Left ventricle myocardium inferior (tissue), 1 donor: ENCODE measurements at places on chromosomes 2 and 18.

GRCh38 chr18:74198453-74198852 lies 50.1 kb downstream of the TIMM21 start:
- no peak for DNase-seq

DNA sequence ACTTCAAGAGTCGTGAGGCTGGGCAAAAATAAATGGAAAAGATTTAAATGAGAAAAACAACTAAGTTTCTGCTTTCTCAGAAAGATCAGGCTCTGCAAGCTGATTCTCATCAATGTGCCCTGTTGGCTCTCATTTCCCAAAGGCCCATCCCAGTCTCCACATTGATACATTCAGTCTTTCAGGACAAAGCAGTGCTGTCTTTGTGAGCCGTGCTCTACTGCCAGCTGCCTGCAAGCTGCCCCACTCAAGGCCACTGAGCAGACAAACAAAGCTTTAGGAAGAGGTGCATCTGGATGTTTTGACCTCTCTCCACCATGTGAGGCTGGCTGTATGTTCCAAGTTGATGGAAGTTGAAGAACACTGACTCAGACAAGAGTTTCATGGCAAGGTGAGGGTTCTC lies 48.8 kb downstream of the FSHR start:
- no peak for DNase-seq

DNA sequence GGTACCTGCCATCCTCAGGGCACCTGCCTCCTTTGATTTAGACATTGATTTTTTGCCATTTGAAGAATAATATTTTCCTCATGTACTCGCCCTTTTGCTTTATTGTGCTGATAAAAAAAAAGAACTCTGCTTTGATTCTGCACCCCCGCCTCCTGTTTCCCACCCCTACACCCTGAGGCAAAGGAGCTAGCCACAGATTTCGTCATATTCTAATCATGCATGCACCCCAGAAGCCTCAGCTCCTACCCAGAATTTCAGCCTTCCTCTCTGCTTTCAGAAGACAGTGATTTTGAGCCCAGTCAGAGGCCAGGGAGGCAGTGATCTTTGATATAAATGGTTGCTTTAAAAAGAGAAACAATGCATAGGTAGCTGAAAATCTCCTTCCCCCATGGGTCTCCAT lies 329.0 kb downstream of the PTPRM start:
- no peak for DNase-seq

GRCh38 chr2:113068706-113069485 lies 1.1 kb downstream of the IL1F10 start:
- DNase-seq = no peak

DNA sequence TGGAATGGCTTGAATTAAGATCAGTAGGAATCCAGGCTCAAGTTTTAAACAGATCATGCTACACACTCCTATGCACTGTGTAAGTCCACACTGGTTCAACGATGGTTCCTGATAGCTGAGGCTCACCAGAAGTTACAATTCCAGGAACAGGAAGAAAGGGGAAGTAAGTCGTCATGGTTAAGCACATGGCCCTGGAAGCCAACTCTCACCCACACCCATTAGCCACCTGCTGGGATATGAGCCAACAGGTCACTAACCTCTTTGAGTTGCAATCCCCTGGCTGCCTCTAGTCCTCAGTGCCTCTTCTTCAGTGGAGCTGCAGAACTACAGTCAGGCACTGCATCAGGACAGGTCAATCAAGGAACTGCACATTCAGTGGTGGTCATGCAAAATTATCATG lies 133.5 kb downstream of the TMEM182 start:
- no peak for DNase-seq

DNA sequence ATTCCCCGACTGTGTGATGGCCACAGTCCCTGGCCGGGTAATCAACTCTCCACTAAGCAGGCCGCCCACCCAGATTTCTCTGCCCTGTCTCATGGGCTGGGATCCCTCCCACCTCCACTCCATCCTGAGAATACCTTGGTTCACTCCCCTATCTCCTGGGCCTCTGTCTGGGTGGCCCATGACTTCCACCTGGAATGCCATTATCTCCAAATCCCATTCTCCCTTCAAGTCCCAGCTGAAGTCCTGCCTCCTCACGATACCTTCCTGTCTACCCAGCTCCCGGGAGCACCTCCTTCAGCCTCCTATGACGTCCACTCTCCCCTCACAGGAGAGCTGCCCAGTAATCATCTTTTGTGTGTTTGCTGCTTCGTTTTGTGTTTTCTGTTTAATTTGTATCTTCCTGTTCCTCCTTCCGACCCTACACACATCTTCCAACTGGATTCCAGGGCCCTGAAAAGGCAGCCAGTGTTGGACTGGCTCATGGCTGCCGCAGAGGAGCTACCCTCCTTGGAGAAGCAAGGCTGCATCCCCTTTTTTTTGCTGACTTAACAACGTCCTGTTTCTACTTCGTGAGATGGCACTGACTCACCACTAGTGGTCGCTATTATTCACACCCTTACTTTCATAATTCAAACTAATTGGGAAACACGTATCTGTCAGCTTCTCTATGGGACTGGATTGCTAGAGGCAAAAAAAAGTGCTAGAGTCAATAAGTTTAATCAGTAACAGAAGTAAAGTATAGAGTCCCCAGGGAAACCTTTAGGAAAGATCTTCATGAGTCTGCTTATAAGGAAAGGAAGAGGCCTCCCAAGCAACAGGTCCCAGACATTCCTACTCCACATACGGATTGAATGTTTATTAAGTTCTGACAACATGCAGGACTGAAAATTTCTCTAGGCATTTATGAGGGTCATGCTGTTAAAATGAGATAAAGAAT lies 171.9 kb upstream of the GATA6 start:
- DNase-seq = no peak

- DNase-seq = no peak
These were observed 14.2 kb downstream of the GAREM2 start for GRCh38 chr2:26187114-26187513.

DNA sequence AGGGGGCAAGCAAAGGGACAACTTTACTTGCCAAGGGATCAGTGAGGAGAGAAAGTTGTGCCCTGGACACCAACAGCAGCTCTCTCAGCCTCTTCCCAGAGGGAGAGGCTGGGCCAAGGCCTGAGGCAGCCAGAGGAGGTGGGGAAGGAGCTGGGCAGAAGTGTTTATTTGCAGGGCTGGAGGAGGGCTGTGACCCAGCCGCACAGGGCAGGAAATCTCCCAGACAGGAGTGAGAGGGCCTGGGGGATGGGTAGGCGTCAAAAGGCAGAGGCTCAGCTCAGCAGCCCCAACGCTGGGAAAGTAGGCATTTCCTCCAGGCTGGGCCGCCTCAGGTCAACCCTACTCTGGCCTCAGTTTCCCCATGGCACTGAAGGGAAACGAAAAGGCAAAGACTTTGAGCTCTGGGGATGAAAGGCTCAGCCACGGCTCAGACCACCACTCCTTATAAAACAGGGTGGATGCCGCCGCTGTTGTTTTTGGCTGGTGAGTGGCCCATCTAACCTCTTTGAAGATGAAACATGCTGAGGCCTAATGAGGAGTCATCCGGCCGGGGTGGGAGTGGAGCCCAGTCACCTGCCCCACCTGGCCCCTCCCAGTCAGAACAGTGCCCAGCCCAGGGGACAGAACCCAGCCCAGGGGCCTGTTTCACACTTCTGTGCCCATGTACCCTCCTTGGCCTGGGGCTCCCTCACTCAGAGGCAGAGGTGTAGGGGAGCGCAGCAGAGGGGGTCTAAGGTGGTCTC lies 21.9 kb upstream of the SEMA4C start:
- no peak for DNase-seq

GRCh38 chr2:214630402-214631045 lies 179.0 kb downstream of the BARD1 start:
- no peak for DNase-seq

DNA sequence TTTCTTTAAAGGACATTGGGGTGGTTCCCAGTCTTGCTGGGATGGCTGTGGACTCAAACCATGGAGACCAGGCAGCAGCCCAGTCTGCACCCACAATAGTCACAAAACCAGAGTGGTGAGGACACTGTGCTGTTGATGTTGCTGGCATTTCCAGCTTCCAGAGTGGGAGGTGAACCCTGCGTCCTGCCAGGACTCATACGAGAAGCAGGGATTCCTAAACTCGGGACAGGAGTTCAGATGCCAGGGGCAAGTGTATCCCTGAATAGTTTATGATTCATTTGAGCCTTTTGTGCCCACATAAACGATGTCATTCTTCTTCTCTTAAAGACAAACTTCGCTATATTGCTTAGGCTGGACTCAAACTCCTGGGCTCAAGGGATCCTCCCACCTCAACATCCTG lies 62.8 kb downstream of the TCF7L1 start:
- DNase-seq = no peak

GRCh38 chr2:23457990-23458682 lies 73.2 kb downstream of the KLHL29 start:
- DNase-seq = no peak

- no peak for DNase-seq
These were observed 6.7 kb upstream of the GPR55 start for GRCh38 chr2:230931556-230932231.

GRCh38 chr2:194696690-194697089 lies 960.3 kb upstream of the SLC39A10 start:
- DNase-seq = no peak

GRCh38 chr2:240139011-240139441 lies 1.4 kb downstream of the OTOS start:
- DNase-seq = no peak

DNA sequence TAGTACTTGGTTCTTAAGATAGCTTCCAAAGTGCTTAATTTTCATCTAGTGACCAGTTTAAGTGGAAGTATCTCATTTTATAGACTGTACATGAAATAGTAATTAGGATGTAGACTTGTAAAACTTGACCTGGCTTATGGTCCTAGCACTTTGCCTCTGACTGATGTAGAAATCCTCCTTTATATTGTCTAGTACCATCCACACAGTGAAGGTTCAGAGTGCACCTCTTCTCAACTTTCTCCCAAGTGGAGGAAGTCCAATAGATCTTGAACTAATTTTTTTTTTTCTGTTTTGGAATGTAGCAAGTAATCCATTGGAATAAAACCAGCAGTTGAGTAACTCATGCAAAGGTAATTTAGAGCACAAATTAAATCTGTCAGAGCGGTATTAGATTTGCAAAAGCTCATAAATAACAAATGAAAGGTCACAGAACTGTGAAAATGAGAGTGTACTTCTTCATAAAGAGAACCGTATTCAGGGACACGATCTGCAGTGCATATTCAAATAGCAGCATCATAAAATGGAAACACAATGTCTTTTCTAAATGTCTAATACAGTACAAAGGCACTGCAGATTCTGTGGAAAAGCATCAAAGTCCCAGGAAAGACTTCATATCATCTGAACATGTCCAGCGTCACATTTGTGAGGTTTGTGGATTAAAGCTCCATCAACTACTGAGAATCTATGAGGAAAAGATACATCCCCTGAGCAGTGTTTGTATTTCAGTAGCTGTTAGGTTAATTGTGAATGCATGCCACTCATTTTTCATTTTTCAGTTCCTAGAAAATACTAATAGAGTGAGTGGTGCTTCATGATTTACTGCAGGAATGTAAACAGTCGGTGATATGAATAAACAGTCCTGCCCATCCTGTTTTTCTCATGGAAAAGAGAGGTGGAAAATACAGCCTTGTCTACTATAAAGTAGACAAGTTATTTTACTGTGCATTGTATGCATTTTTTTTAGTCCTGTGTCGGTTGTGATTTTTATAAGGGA lies 100.7 kb downstream of the LYPD6 start:
- no peak for DNase-seq

GRCh38 chr2:149733936-149734685 lies 146.5 kb upstream of the MMADHC start:
- no peak for DNase-seq

DNA sequence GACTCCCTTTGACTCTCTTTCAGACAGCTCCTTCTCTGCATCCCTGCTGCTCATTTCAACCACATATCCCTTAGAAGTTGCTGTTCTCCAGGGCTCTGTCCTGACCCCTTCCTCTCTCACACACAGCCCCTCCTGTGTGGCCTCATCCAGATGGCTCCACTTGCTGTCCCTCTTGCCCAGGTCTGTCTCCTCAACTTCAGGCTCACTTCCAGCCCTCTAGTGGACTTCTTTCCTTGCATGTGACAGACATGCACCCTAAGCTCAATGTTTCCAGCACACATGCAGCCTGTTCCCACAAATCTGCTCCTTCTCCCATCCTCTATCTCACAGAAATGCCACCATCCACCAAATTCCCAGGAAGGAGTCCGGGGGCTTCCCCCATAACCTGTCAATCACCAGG lies 9.0 kb upstream of the MRPL19 start:
- DNase-seq = no peak

- no peak for DNase-seq
These were observed 2.7 kb downstream of the C18orf54 start for GRCh38 chr18:54360406-54360805.

DNA sequence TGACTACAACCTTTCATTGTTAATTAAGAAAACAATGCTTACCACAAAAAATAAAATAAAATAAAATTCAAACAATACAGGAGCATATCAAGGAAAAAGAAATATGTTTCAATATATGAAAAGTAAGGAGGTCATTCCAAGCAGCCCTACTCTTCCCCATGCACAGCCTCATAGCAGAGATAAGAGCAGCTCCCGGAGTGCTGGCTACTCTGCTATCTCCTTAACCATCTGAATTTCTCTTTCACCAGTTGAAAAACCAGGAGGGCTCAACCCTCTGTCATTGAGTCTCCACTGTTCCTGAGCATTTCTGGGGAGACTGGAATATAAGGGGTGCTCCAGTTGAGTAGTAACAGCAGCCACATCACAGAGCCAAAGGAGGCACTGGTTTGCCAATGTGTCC lies 201.4 kb downstream of the TCF4 start:
- no peak for DNase-seq

DNA sequence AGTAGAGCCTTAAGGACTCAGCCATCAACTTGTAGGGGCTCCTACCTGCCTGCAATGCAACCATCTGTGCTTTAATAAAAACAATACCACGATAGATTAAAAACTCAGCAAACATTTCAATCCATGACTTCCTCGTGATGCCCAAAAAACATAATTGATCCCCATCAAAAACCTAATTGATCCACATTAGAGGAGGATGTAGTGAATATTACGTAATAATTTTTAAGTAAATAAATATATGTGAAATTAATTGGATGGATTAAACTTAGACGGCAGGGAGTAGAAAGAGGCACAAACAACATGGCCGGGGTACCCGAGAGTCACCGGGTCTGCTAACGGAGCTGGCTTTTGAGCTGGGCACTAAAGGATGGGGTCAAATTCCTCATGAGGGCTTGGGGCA lies 87.3 kb downstream of the ARL4C start:
- DNase-seq = no peak

DNA sequence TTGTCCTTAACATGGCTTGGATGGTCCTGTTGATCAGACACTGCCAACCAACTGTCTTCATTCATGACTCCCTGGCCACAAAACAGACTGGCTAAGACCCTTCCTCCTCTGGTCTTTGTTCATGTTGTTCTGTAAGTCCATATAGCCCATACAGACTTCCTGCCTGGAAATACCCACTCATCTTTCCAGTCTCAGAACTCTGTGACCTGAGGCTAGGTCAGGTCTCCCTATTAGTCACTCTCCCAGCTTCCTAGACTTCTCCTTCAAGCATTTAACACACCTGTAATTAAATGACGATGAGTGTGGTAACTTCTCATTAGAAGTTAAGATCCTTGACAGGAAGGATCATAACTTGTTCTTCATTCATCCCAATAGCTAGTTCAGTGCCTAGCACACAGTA lies 56.3 kb downstream of the CCDC93 start:
- DNase-seq = no peak
